Stimulated activated CD8-positive, alpha-beta memory T cell treated with anti-CD3 and anti-CD28 coated beads, Interleukin-2, amount 100 ng/mL, for 1 hour (primary cell): ENCODE measurements at places on chromosomes 16 and 17.

- DNase-seq = no peak
Measured at GRCh38 chr16:78583441-78583840, 484.0 kb downstream of the WWOX start.

GRCh38 chr16:71542377-71542776 lies 16.2 kb downstream of the CHST4 start:
- DNase-seq = no peak

DNA sequence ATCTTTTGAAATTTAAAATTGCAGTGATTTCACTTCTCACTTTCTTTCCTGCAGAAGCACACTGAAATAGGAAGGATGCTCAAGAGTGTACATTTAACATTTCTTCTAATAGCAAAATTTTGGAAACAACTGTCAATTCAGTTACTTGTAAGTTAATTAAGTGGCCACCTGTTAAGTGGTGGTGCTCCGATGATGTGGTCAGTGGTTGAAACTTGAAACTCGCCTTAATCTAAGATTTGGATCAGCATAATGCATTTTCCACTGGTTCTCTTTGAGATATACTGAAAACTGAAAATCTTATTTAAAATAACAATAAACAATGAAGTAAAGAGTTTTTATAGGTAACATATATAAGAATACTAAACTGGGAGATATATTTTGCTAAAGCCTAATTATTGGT lies 7.0 kb upstream of the MYH8 start:
- no peak for DNase-seq

GRCh38 chr16:88835383-88835782 lies 21.4 kb downstream of the GALNS start:
- no peak for DNase-seq

DNA sequence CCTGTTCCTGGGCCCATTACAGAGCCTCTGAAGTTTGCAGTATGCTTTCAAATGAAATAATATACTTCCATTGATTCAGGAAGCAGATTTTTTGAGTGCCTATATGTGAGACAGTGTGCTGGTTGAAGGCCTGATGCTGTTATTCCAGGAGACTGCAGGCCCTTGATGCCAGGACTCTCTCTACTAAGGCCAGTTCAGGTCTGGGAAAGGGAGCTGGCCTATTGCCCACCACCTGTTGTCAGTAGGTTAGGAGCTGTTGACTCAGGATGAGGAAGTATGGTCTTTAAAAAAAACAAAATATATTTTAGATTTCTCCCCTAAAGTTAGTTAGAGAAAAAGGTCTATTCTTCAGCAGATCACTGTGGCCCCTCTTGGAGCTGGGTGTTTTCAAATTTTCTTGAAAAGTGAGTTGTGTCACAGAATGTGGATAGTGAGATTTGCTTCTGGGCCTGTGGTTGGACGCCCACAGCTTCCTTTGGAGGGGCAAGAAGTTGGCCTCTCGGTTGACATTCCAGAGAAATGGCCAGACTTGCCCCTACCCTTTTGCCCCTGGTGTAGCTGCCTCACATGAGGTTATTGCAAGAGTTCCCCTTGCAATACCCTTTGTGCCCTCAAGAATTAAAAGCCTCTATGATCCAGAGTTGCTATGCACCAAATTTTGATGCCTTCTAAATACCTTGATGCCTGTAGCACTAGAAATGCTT lies 7.9 kb downstream of the ESRP2 start:
- no peak for DNase-seq

DNA sequence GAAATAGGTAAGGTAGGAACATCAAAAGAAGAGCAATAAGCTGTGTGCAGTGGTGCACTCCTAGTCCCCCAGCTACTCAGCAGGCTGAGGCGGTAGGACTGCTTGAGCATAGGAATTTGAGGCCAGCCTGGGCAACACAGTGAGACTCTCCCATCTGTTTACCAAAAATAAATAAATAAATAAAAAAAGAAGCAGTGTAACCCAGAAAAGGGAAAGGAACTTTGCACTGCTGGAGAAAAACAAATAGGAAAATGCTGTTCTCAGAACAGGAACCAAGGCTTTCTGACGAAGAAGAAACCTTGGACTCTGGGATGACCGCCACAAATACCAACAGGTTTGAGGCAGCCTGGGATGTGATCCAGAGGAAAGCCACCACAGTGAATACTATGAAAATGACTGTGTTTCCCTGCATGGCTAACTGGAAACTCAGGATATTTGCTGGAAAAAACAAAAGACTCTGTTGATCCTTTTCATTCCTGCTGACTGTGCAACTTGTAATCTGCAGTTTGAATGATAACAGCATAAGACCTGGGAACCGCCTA lies 41.2 kb downstream of the TTC19 start:
- DNase-seq = no peak

- peak; percentile 35 for DNase-seq
Measured at GRCh38 chr16:67428146-67428731, 2.7 kb upstream of the HSD11B2 start.

DNA sequence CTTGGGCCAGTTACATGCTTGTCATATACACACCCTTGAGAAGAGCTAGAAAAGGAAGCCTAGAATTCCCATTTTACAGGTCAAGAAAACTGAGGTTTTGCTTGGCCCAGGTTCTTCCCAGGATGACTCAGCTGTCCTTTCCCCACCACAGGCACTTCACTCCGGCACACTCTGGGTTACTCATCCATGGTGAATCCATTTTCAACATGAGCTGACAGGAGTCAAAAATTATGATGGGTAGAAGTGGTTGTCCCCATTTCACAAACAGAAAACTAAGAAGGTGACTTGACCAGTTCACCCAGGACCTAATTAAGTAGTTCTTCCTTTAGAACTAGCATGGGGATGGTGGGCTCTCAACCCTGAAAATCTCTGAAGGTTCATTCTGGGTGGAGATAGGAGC lies 67.2 kb downstream of the USP22 start:
- no peak for DNase-seq

DNA sequence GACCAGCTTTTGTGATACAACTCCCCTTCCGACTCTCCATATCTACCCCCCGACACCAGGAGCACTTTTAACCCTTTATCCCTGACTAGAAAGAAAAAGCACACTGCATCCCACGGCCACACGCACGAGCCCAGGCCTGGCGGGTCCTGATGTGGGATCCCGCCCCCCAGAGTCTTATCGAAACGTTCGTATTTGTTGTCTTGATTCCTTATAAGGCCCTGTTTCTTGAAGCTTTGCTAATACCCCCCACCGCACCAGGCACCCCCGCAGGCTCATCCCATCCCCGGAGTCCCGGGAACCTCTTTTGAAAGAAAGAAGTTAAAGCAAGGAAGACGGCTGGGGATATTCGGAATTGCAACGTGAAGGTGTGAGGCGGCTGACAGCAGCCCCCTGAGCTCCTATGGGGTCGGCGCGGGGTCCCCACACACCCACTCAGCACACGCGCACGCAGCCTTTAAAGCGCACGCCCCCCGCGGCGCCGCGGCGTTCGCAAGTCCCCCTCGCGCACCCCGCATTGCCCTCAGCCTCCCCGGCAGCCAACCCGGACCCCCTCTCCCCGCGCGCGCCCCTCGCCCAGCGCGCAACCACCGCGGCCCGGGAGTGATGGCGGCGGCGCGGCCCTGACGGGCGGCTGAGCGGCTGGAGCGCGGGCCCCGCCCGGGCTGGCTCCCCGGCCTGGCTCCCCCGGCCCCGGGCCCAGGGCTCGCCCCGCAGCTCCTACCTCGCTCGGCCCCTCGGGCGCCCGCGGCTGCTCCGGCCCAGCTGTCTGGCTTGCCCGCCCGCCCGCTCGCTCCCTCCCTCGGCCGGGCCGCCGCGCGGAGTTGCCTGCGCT lies 448 bp downstream of the STAT5B start:
- no peak for DNase-seq

GRCh38 chr17:66930933-66931332 lies 33.6 kb upstream of the CACNG4 start:
- DNase-seq = no peak

- peak; percentile 66 for DNase-seq
Measured at GRCh38 chr17:7627250-7628121, at the start of gene SAT2. TSS of gene SAT2 (minus strand) at chr17:7627821. CDS start at chr17:7627635, 186 bp downstream.

DNA sequence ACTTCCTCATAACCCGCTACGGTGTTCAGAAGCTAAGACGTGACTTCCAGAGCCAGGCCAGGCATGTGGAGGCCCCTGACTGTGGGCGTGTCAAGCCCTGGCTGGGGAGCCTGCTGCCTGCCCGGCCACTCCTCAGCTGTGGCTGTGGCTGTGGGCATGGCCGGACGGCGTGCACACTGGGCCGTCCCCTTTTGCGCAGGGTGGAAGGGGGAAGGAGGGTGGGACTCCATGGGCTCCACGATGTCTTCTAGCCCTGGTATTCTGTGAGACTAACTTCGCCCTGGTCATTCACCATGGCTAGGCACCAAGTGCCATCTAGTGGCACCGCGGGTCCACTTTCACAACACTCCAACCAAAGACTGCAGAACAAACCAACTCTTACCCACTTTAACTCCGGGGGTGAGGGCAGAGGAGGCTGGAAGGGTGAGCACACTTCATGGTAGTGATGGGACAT lies 67.9 kb downstream of the N4BP1 start:
- DNase-seq = no peak

- DNase-seq = no peak
Measured at GRCh38 chr16:70573451-70574121, 50.0 kb downstream of the SF3B3 start.

- no peak for DNase-seq
Measured at GRCh38 chr17:65218261-65218660, 81.1 kb downstream of the RGS9 start.

DNA sequence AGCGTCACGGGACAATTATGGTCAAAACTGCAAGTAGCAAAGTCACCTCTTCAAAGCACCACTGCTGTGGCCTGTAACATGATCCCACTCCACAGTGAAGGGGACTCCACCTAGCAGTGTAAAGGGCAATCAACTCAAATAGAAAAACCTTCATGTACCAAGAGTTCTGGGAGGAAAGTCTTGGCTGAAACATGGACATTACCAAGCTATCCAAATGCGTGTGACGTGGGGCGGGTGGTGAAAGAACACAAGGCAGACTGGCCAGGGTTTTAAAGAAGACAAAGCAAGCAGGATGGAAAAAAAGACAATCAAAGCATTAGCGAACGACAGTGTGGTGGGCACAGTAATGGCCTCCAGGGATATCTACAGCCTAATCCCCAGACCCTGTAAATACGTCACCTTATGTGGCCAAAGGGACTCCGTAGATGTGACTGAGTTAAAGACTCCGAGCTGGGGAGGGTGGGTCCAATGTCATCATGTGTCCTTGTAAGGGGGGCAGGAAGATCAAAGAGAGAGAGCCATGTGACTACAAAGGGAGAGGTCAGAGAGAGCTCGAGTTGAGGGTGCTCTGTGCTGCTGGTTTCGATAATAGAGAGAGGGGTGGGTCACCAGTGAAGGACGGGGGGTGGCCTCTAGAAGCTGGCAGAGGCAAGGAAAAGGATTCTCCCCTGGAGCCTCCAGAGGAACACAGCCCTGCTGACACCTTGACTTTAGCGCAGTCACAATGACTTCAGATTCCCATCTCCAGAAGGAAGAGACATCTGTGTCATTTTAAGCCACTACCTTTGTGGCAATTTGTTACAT lies 6.0 kb downstream of the HSDL1 start:
- DNase-seq = no peak

- DNase-seq = no peak
Measured at GRCh38 chr17:78557598-78558039, 19.6 kb downstream of the DNAH17 start.

- no peak for DNase-seq
Measured at GRCh38 chr17:6714315-6714874, 1.2 kb upstream of the SLC13A5 start.

- DNase-seq = no peak
Measured at GRCh38 chr17:49191409-49191916, 18.9 kb downstream of the GNGT2 start.

DNA sequence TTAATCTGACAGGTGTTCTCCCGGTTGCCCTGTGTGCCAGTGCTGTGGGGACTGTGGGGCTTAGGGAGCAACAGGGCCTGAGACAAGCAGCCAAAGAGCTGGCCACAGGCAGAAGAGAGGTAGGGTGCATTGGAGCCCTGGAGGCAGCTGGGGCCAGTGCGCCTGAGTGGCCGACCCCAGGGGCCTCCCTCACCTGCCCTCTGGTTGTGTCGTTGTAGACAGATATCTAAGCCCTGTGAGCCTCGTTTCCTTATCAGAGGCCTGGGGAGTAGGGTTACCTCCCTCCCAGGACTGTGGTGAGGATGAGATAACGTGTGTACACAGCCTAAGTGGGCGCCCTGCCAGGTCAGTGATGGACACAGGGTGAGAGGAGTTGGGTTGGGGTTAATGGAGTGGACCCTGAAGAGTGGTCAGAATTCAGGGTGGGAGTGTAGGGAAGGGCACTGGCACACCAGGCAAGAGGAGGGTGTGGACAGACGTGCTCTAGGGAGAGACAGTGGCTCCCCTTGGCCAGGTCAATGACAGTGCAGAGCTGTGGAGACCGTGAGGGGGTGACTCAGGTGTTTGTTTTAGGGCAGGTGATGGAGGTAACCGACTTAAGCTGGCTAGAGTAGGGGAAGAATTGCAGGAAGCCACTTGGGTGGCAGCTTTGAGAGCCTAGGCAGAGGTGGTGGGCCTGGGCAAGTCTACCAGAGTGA lies 3.4 kb downstream of the NARF start:
- no peak for DNase-seq

DNA sequence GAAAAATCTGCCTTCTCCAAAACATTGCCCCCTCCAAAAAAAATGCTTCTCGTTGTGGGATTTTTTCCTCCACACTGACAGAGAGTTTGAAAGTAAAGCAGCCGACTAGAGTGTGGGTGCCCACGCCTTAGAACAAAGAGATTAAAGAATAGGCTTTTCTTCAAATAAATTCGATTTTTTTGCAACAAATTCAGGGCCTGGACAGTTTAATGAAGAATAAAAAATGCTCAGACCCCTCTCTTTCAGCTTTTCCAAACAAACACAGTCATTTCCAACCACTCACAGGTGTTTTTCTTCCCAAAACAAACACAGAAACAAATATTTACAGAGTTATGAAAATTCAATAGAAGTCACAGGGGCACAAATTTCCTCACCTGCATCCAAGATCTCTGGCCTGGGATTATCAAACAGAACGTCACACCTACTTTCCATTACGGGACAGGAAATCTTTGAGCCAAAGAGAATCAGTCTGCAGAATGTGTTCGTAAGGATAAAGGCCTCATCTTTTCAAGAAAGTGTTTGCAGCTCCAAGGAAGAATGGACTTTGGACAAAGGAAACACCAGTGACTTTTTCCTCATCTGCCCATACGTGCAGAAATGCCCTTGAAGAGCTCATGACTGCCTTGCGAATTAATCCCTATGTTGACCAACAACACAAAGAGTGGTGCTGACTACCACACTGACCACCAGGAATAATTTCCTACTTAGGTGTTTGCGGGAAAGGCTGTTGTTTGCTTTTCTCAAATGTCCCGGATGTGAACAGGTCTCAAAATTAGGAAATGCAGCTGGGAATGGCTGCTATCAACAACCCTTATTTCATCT lies 31.3 kb upstream of the TOX3 start:
- DNase-seq = no peak
